Right renal pelvis (tissue), 4 donors: ENCODE measurements at places on chromosomes 16 and 17. TPM values are rescaled to one million over a fixed set of nuclear protein-coding genes. Genes with fewer than 3 reads are reported as not detected.

GRCh38 chr17:7183433-7184090, 4.4 kb upstream of the ASGR1 start:
- DNase-seq: no peak

GRCh38 chr17:14091367-14091766, 22.1 kb downstream of the COX10 start:
- no peak for DNase-seq

DNA sequence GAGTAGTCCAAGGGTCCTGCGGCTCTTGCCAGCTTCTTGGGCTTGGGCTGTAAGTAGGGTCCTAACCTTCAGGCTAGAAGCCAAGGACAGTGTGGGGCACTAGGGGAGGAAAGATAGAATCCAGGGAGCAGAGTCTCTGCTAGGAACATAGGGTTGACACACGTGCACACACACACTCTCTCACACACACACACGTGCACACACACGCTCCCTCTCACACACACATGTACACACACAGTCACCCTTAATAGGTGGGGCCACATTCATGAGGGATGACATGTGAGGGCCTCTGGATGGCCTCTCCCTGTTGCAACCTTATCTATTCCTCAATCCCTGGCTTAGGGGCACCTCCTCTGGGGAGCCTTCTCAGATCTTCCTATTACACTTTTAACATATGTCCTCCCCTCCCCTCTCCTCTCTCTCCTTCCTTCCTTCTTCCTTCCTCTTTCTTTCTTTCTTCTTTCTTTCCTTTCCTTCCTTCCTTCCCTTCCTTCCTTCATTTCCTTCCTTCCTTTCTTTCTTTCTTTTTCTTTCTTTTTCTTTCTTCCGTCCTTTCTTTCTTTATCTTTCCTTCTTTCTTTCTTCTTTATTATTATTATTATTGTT, 3.1 kb downstream of the EPX start:
- DNase-seq: no peak

GRCh38 chr16:87133112-87133850, 183.9 kb downstream of the C16orf95 start:
- no peak for DNase-seq

- DNase-seq: no peak
These were observed 821 bp downstream of the SOCS7 start for GRCh38 chr17:38352245-38353085.

DNA sequence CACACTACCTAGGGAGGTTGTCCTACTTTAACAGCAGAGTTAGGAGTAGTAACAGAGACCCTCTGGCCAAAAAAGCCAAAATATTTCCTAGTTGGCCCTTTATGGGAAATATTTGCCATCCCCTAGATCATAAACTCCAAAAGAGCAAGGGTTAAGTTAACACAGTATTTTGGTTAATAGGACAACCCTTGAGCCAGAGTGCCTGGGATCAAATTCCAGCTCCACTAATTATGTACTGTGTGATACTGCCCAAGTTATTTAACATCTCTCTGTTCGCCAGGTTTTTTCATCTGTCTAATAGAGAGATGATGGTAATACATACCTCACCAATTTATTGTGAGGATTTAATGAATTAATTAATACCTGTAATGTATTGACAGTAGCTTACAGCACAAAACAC, 767.4 kb downstream of the KCNJ2 start:
- DNase-seq: no peak

GRCh38 chr17:9144502-9145249, 123.4 kb downstream of the NTN1 start:
- no peak for DNase-seq

DNA sequence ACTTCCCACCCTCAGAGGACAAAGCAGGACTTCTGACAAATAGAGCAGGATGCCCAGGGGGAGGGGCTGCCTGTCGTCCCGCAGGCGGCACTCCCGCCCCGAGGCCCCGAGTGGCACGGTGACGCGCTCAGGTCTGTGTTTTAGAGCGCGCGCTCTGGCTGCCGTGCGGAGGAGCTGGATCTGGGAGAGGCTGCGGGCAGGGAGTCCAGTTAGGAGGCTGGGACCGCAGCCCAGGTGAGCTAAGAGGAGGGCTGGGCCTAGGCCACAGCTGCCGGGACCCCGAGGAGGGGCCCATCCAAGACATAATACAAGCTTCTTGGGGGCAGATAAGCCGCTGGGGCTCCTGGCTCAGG, 6.4 kb downstream of the DOC2A start:
- DNase-seq: no peak

DNA sequence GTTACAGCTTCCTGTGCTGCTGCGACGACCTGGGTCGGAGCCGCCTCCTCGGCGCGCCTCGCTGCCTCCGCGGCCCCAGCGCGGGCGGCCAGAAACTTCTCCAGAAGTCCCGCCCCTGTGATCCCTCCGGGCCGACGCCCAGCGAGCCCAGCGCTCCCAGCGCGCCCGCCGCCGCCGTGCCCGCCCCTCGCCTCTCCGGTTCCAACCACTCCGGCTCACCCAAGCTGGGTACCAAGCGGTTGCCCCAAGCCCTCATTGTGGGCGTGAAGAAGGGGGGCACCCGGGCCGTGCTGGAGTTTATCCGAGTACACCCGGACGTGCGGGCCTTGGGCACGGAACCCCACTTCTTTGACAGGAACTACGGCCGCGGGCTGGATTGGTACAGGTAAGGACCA, 746 bp downstream of the HS3ST2 start:
- DNase-seq: no peak

DNA sequence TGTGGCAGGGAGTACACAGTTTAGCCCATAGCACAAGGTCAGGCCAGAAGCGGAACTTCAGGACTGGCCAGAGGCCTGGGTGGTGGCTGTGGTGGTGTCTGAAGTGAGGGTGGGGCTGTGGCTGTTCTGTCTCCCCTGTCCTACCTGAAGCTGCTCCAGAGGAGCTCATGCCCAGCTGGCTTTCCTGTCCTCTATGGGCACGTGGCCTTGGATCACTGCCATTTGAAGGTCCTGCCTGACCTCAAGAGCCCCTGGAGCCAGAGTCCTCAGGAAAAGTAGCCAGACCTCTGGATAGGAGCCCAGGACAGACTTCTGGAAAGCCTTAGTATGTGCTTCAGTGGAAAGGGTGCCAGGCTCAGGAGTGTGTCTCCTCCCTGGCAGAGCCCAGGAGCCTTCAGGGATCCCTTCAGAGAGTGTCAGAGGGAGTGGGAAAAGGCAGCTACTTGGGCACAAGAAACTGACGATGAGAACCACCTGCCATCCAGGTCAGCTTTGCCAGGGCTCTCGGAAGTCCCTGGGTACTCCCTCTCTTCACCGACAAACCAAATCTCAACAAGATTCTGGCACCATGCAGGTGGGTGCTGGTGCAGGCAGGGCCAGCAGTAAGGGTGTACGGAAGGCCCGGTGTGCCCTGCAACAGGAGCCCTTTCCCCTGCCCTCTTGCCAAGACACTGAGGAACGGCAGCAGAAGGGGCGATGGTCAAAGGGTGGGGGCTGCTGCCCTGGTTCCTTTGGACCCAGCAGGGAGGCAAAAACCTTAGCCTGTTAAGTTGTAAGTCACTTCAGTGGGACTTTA, 153.7 kb downstream of the NTN1 start:
- DNase-seq: no peak

DNA sequence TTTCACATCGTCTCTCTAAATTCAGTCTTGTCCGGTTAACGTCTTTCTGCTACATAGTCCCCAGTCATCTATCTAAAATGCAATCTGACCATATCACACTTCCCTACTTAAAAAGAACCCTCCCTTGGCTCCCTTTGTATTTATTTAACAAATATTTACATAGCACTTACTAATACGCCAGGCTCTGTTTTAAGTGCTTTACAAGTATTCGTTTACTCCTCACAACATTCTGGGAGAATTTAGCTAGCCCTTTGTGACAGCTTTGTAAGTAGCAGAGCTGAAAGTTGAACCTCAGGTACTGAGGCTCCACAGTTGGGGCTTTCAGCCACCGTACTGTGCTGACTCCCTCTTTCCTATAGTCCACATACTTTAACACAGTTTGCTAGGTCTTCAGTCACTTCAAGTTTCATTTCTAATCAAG, 9.2 kb downstream of the PAFAH1B1 start:
- no peak for DNase-seq

Gene SYT17
- polyA plus RNA-seq: 9.6 TPM

Gene HAS3
- 3.5 TPM for polyA plus RNA-seq

Gene GCGR
- 12.9 TPM for polyA plus RNA-seq

Gene PRR35
- polyA plus RNA-seq: 18.4 TPM

Gene LUC7L
- polyA plus RNA-seq: 141 TPM

Gene TAC4
- not detected for polyA plus RNA-seq

Gene CLEC19A
- polyA plus RNA-seq: not detected

Gene SPATA20
- polyA plus RNA-seq: 62.3 TPM

Gene CXCL16
- 15.6 TPM for polyA plus RNA-seq

Gene AKAP10
- polyA plus RNA-seq: 26.3 TPM

Gene VASN
- polyA plus RNA-seq: 48.5 TPM

Gene ITGAD
- 0.27 TPM for polyA plus RNA-seq
